ENCODE measurements at places on chromosomes 16 and 17. TPM values are rescaled to one million over a fixed set of nuclear protein-coding genes. Genes with fewer than 3 reads are reported as not detected.
A peak's percentile ranks its signal among the peaks of the same experiment; 100 is the strongest.

GRCh38 chr16:67393788-67394154 is 473 bp upstream of the TPPP3 start:
- no peak for DNase-seq

Gene HEATR9
- 2.1 TPM for total RNA-seq

- DNase-seq: no peak
These were observed 12.0 kb upstream of the DEF8 start for GRCh38 chr16:89936508-89936907.

Gene EVI2A
- total RNA-seq: 43.3 TPM

DNA sequence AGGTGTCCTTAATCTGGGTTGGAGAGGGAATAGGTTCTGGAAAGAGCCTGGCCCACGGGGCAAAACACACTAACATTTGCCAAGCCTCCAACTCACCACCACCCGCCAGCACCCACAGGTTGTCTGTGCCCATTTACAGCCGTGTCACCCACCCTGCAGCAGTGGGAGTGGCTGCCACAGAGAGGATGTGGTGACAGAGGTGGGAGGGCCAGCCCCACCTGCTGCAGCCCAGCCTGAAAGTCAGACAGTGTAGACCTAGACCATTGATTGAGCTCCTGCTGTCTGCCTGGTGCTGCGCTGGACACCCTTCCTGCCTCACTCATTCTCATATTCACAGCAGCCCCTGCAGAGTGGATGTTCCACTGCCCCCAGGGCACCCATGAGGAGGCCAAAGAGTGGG is 44.7 kb downstream of the IL21R start:
- peak; percentile 94 for DNase-seq

DNA sequence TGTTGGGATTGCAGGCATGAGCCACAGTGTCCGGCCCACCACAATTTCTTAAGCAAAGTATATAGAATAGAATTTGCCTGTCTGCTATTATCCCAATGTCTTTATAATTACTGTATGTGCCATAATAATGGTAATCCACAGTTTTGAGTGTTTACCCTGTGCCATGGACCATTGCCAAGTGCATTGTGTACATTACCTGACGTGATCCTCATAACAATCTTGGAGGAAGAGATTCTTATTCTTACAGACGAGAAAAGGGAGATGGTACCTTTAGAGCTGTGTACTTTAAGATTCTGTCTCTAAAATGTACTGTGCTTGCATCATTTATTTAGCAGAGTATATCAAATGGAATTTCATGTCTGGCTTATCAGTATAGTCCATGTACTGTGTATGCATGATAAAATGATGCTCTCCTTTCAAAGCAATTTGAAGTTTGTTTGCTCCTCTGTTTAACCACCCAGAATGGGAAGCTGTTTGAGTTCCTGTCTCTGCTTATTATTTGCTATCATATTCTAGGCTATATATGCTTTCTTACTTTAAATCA is 13.8 kb upstream of the CDR2 start:
- no peak for DNase-seq

All from CD8-positive, alpha-beta T cell (primary cell).